ENCODE measurements at places on chromosomes 3 and 15.

DNA sequence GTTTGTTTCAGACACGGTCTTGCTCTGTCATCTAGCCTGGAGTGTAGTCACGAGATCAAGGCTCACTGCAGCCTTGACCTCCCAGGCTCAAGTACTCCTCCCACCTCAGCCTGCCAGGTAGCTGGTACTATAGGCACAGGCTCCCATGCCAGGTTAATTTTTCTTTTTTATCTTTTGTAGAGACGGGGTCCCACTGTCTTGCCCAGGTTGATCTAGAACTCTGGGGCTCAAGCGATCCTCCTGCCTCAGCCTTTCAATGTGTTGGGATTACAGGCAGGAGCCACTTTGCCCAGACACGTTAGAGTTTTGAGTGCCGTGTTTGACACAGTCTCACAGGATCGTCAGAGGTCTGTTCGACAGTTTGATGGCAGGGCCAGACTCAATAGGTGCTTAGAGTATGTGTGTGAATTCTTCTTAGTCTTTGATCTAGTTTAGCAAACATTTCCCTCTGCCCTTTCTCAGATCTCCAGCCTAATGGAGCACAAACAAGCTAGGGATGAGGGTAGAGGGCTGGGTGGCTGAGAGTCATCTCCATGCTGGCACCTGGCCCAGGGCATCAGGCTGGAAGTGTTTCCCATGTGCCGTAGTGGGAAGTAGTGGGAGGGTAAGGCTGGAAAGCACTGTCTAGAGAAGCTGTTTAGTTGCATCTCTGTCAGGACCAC lies 66.1 kb upstream of the DLG1 start:
- no peak for DNase-seq

- DNase-seq: no peak
Measured at GRCh38 chr15:85563328-85563727, 182.9 kb downstream of the AKAP13 start.

- no peak for DNase-seq
Measured at GRCh38 chr3:31713816-31714215, 181.1 kb downstream of the STT3B start.

DNA sequence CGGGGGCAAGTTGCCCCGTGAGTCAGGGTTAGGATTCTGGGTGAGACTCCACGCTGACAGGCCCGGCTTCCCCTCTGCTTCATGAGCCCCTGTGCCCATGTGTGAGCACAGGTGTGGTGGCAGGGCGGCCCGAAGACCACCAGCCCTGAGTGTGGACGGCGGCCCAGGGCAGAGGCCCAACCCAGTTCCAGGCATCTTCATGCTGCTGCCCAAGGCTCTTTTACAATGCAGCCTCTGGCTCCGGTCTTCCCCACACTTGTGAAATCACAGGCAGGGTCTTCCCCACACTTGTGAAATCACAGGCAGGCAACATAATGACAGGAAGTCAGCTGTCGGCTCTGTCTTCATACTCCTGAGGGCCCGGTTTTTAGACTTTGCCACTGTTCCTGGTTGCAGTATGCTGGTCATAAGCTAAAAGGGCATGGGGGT lies 78.8 kb downstream of the AAGAB start:
- no peak for DNase-seq

GRCh38 chr3:71680603-71681002 lies 44.6 kb downstream of the EIF4E3 start:
- no peak for DNase-seq

- no peak for DNase-seq
Measured at GRCh38 chr3:11482021-11482420, 161.7 kb downstream of the VGLL4 start.

DNA sequence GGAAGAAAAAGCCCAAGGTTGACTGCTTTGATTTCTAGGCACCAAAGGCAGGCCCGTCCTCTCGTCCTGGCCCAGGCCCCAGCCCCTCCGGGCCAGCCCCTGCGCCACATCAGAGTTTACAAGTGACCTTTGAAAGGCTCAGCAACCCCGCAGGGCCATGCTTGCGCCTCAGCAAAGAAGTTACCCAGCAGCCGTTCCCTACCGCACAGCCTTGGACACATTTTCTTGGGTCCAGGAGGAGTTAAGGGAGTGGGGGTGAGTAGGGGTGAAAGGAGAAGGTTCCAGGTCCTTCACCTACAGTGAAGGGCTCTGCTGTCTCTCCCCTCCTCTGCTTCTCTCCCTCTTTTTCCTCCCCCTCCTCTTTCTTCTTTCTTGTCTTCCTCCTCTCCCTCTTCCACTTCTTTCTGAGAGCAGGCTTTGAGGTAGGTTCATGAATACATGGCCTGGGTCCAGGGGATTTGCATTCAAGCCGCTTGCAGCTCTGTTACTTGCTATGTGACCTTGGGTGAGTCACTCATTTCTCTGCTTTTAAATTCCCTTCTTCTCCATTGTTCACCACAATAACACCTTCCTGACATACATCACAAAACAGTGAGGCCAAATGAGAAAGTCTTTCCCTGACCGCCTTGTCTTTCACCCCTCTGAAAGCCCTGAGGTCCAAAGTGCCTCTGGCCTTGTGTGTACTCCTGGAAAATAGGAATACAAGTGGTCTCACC lies 223.3 kb upstream of the TPRG1 start:
- DNase-seq: no peak

GRCh38 chr3:38476157-38476756 lies 19.9 kb upstream of the EXOG start:
- DNase-seq: no peak

GRCh38 chr15:93929375-93930094 lies 301.8 kb upstream of the MCTP2 start:
- no peak for DNase-seq

- no peak for DNase-seq
Measured at GRCh38 chr3:189084620-189085019, 87.2 kb upstream of the TPRG1 start.

DNA sequence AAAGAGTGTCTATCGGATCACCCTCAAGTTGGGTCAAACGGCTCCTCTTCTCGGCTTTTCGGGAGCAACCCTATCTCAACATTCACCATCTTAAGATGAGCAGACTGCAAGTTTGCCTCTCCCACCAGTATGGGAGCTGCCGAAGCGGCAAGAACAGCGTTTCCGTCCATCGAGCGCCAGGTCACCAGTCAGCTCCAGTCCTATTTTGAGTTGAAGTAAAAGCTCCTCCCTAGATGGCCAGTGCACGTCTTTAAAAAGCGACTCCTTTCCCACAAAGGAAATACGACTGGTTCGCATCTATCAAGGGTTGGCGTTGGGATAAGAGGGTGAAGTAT lies 369 bp upstream of the U2SURP start:
- no peak for DNase-seq

DNA sequence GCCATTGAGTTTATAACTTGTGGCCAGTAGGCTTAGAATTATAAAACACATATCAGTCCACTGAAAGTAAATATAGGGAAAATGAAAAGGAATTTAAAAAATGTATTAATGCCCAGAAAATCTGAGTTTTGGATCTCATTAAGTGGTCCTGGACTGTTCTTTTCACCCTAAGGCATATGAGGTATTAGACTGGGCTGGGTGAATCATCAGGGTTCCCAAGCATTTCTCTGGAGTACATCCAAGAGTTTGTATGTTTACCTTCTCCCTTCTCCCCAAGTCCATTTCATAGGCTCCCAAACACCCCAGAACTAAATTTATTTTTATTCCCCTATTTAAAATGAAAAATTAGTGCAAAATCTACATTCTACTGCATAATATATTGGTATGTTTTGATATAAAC lies 31.9 kb upstream of the SPTSSB start:
- no peak for DNase-seq

GRCh38 chr3:53495520-53496391 lies 1.3 kb downstream of the CACNA1D start:
- no peak for DNase-seq

DNA sequence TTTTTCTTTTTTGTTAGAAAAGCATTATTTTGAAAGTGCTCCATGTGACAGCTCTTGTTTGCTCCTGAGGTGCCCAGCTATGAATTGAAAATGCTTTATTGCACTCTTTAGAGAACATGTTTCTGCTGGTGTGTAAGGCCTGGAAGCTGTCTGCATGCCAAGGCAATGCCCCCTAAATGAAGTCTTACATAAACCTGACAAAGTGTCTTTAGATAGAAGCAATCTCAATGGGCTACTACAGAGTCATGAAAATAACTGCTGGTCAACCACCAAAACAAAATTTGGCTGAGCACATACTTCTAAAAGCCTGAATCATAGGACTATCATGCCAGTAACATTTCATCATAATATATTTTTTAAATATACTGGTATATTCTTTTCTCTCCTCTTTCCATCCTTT lies 178.7 kb downstream of the THRB start:
- no peak for DNase-seq

DNA sequence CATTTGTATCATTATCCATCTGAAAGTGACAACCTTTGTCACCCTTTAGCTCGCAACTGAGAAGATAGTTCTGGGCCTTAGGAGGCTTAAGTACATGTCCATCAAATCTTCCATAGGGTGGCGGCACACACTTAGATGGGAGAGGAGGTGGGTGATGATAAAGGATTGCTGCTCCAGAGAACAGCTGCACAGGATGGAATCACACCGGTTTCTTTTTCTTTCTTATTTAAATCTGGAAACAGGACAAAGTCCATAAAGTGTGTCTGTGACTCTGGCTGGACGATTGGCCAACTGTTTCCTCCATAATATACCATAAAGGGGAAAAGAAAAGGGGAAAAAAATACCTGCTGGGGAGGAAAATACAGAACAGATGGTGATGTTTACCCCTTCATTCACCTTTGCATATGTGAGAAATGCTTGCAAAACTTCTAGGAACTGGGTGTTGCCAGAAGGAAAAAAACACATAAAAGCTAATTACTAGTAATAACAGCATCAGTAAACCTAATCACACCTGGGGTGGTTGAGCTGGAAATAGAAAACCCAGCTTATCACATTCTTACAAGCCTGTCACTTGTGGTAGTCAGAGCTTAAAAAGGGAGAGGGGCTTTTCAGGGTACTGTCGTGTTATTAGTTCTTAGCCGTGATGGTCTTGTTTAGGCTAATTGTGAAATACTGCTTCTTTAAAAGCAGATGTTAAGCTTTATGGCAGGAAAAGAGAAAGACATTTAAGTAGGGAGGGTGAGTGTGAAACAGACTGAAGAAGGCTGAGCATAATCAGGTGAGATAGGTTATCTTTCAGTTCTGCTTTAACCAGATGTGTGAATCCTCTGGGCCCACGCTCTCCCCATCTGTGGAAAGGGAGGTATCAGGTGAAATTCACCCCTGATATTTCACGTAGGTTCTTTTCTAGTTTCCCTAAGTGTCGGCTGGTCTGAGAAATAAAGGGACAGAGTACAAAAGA lies 16.7 kb downstream of the C2CD4A start:
- DNase-seq: no peak

GRCh38 chr3:64450396-64450956 lies 225.2 kb upstream of the PRICKLE2 start:
- DNase-seq: no peak

DNA sequence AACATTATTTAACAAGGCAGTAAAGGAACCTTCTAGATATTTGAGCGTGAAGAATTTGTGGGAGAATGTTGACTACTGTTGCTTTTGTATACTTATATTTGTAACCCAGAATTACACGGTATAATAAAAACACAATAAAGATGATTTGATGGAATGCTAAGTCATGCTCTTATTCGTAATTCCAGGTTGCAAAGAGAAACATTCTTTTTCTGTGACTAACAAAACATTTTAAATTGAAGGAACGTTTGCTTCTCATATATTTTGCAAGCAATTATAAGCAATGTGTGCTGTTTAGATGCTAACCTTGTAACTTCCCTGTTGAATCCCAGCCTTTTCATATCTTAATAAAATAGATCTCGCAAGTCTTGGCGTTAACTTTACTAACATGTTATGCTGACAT lies 124.4 kb upstream of the CGNL1 start:
- DNase-seq: no peak

DNA sequence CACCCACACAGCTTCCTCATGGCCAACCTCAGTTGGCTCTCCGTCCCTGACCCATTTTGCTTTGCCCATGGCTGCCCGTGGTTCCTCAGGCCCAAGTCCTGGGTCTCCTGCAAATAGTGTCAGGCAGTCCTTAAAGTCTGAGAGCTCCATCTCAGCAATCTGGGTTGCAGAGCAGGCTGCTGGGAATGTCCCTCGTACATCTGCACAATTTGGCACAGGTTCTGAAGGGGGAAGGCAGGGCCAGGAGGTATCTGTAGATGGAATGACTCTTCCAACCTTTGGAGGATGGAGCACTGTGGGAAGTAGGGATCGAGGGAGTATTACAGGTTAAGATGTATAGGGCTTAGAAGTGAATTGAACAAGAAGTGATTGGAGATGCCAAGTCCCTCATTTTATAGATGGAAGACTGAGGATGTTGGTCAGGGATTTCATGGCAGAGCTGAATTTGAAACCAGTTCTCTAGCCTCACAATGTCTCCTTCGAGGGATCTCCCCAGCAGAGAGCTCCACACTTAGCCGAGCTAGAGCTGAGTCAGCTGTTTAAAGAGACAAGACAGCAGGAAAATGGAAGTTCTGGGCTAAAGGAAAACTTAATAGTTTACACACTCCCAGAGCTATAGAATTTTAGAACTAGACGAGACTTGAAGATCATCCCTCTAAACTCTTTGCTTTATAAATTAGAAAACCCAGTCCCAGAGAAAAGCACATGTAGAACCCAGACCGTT lies 9.2 kb downstream of the CKMT1A start:
- no peak for DNase-seq

DNA sequence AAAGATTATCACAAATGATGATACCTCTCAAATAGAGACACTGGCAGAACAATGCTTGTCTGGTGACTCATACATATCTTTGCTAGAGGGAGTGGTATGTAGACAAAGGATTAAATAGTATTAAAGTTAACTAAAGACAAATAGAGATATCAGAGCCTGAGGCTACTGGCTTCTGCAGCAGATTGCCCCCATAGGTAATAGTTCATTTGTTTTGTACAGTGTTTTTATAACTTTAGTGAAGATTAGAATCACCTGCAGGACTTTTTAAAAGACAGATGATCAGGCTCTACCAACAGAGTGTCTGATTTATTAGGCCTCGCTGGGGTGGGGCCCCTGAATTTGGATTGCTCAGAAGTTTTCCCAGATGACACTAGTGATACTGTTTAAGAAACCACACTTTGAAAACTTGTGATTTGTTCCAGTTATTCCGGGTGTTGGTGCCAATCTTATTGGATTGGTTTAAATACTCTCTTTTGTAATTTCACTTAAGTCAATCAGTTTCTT lies 96.4 kb downstream of the NAALADL2 start:
- no peak for DNase-seq

DNA sequence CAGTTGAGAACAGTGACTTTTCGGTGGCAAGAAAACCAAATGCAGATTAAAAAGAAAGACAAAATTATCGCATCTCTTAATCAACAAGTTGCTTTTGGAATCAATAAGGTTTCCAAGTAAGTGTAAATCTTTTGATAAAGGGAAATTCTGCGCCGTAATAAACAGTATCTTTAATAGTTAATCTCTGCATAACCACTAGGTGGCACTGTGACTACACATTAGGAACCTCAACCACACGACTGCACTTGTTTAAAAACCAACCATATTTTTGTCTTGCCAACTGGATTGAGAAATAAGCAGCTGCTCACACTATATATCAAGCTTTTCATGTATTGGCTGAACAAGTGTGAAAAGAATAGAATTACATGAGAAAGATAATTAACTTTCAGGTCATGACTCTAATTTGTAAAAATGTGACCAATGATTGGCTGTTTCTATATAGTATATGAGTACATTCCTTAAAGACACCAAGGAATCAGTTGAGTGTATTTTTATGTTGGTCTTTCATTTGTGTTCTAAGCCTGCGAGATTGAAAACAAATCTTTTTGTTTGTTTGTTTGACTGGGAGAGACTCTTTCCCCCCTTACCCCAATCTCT lies 72.7 kb downstream of the DZIP3 start:
- peak; percentile 57 for DNase-seq

GRCh38 chr15:88800026-88800425 lies 3.2 kb upstream of the ACAN start:
- no peak for DNase-seq

GRCh38 chr3:6168256-6168655 lies 692.7 kb upstream of the GRM7 start:
- no peak for DNase-seq
